ENCODE measurements at places on chromosomes 5 and 9.

DNA sequence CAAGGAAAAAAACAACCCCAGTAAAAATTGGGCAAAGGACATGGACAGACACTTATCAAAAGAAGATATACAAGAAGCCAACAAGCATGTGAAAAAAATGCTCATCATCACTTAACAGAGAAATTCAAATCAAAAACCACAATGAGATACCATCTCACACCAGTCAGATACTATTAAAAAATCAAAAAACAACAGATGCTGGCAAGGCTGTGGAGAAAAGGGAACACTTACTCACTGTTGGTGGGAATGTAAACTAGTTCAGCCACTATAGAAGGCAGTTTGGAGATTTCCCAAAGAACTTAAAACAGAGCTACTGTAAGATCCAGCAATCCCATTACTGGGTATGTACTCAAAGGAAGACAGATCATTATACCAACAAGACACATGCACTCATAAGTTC lies 157.4 kb downstream of the EDIL3 start:
- no peak for DNase-seq

- no peak for DNase-seq
Measured at GRCh38 chr9:116101516-116101915, 52.1 kb upstream of the PAPPA start.

DNA sequence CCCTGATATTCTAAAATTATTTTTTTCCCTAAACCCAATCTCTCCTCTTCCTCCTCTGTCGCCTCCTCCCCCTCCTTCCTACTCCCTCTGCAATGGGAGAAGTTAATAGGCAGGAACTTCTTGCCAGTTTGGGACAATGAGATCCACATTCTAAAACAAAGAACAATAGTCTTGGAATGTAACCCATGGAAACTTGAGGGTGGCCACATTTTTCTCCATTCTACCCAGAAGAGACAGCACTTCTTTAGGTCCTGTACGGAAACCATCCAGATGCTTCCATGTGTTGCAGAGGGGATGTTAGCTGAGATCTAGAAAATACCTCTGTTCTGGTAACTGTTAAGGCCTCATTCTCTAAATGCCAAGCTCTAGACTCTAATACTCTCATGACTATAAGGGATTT lies 10.0 kb downstream of the SPARC start:
- DNase-seq, result no peak

DNA sequence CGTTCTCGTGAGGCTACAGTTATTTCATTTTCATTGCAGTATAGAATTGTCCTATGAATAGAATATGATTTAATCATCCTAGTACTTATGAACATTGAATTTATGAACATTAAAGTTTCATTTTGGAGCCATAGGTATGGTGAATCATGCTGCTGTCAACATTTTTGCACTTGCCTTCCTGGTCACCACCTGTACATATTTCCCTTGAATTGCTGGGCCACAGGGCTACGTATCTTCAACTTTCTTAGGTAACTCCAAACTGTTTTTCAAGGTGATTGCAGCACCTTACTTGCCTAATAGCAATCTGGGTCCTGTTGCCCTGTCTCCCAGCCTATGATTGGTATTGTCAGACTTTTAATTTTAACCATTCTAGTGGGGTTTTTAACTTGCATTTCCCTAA lies 6.5 kb upstream of the RNF145 start:
- no peak for DNase-seq

- DNase-seq, result peak; percentile 89
Measured at GRCh38 chr5:95728494-95729114, 2.5 kb upstream of the RHOBTB3 start.

- DNase-seq, result no peak
Measured at GRCh38 chr9:21810388-21810787, 8.0 kb downstream of the MTAP start.

DNA sequence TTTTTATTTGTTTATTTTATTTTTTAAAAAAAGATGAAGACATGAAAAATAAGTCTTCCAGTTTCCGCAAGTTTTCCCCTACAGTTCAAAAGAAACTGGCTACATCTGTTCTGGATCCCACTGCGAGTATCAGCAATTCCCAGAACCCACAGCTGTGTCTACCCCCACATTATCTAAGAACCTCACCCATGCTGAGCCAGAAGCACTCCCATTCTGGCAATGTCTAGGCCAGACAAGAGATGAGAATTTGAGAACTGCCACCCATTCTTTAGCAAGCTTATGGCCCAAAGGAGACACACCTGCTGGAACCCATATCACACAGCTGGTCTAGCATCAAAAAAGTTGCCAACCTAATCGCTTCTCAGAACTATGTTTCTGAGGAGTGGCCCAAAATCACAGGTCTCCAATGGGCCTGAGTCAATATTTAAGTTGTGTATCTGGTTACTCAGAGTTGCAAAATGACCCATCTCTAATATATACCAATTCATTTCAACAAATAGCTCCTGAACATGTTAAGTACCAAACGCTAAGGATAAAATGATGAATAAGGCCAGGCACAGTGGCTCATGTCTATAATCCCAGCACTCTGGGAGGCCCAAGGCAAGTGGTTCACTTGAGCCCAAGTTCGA lies 27.1 kb downstream of the MTMR12 start:
- DNase-seq, result peak; percentile 95

DNA sequence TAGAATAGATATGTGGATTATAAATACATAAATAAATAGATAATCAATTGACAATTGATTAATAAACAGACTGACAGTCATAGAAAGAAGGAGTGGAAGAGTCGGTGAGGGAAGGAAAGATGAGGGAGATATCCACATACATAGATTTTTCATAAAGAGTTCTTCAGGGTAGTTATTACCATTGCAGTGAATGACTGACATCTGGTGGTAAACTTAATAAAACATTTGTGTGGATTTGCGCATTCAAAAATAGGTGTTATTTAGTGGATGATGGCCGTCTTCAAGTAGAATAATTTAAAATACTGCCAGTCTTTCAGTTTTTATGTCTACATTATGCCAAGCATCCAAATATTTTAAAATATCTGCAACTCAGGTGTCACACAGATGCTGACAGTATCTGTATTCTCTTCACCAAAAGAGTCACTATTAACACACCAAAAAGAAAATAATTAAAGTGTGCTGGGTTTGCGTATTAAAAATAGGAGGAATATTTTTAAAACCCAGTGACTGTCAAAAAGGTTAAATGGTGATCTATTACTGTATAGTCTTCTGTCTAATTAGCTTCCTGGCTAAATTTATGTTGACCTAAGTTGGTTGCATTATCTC lies 78.8 kb downstream of the GIN1 start:
- peak; percentile 76 for DNase-seq

GRCh38 chr5:54757541-54757940 lies 227.9 kb downstream of the ESM1 start:
- DNase-seq, result no peak
